ENCODE measurements at places on chromosomes 7 and 10.
A peak's percentile ranks its signal among the peaks of the same experiment; 100 is the strongest.

DNA sequence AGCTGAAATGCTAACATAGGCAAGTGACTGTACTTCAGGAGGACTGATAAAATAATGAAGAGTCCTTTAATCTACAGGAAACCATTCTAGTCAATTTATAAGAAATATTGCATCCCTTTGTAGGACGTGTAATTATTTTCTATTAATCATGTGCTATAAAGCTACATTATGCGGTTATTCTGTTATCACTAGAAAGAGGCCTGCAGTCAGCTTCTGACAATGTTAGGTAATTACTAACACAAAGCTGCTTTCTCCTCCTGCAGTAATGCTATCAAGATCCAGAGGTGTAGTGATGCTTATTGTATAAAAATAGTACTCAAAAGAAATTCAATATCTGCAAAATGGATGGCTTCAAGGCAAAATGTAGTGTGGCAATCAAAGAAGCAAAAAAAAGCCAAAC is 191.1 kb downstream of the SKAP2 start:
- DNase-seq, result no peak

DNA sequence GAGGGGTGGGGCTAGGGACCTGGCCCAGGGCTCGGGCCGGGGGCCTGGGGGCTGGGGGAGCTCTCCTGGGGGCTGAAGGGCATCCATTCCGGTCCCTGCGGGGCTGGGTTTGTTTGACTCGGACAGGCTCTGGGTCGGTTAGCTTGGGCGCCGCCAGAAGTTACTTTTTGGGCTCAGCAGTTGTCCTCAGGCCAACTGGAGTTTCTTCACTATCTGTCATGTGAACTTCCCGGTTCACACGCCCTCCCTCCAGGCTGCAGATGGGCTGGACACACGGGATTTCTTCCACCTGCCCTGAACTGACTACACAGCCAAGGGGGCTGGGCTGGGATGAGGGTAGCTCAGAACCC is 3.8 kb downstream of the SLC4A2 start:
- DNase-seq, result no peak

- DNase-seq, result no peak
These were observed 5.0 kb upstream of the TACR2 start for GRCh38 chr10:69421611-69422308.

DNA sequence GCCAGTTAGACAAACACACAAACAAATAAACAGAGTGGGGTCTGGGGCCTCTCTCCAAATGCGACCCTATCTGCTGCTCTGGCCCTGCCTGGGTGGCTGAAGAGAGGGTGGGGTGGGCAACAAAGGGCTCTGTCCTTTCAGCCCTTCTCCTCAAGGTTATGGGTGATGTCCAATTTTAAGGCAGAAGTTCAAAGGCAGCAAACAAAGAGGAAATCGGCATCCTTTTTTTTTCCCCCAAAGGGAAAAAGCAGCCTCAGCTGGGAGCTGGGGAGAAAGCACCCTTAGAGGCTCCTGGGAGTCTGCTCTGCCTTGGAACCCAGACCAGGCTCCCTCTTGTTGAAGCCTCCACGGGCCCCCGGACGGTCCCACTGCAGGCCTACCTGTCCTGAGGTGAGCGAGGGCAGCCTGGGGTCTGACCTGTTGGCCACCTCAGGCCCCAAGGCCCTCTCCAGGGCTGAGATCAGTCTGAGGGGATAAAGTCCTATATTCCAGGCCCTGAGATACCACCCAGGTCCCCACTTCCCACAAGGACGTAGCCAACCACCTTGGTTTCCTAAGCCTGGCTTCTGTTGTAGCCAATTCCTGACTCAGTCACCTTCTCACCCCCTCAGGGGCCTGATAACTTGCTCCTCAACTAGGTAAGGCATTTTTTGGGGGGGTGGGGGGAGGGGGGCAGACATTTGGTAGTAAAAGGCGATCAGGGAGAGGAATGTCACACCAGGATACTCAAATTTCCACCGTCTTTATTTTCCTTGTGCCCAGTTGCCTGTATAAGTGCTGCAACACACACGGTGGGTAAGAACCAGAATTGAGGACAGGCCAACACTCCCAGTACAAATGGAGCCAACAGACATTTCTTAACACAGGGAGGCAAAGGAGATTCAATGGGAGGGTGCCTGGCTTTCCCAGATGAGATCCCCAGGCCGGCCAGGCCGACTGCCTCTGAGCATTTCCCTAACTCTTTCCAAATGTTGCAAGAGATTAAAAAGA is 4.3 kb downstream of the HOXA11 start:
- DNase-seq, result no peak

DNA sequence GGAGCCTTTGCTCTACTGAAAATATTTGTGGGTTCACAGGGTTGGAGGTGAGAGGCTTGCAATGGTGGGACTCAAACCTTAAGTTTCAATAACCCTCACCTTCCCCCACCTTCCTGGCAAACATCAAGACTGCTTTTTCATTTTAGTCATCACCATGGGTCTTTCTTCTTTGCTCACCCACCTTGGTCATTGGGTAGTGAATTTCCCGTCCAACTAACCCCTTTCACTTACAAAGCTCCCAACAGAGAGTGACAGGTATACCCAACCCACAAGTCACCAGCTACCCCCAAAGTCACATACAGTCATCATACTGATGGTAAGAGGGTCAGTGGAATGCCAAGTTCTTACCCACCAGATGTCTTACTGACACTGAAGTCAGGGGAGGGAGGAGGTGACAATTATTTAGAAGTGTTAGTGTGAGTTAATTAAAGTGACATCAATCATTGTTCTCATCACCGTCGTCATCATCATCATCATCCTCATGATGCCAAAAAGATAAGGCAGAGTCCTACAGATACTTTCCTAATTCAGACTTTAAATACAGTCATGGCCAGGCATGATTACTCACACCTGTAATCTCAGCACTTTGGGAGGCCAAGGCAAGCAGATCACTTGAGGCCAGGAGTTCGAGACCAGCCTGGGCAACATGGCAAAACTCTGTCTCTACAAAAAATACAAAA is 49.0 kb downstream of the PIK3AP1 start:
- peak; percentile 43 for DNase-seq

- no peak for DNase-seq
These were observed 33.4 kb upstream of the C1GALT1 start for GRCh38 chr7:7148798-7149481.

DNA sequence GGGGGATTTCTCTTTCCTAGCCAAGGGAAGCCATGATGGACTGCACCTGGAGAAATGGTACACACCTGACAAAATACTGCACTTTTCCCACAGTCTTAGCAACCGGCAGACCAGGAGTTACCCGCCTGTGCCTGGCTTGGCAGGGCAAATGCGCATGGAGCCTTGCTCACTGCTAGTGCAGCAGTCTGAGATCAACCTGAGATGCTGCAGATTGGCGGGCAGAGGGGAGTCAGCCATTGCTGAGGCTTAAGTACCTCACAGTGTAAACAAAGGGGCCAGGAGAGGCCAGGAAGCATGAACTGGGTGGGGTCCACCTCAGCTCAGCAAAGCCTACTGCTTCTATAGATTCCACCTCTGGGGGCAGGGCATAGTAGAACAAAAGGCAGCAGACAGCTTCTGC is 49.4 kb downstream of the OR13A1 start:
- DNase-seq, result no peak

- DNase-seq, result no peak
These were observed 8.0 kb downstream of the GPR15LG start for GRCh38 chr10:84181631-84182030.

DNA sequence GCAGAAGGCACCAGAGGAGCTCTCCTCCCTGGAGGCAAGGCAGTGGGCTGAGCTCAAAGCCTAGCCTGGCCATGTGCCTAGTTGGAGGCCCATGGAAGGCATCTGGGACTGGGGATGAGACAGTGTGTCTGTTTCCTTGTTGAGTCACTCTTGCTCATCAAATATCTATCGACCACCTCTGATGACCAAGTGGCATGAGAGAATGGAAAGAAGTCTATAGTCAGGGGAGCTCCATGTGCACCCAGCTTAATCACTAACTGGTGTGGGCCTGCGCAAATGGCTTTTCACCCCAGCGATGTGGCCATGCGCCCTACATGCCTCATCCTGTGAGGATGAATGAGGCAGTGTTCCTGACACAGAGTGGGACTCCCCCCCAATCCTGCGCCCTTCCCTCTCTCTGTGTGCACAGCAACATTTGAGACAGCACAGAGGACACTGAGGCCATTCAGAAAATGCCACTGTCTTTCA is 229.9 kb downstream of the RPS24 start:
- DNase-seq, result no peak

Data from CD4-positive, alpha-beta T cell treated with Interleukin-2 at 100 ng/mL for 4 hours (primary cell).